ENCODE measurements at places on chromosomes 13 and 19.

GRCh38 chr19:27793128-27793643, 1419.8 kb downstream of the UQCRFS1 start:
- DNase-seq: no peak

DNA sequence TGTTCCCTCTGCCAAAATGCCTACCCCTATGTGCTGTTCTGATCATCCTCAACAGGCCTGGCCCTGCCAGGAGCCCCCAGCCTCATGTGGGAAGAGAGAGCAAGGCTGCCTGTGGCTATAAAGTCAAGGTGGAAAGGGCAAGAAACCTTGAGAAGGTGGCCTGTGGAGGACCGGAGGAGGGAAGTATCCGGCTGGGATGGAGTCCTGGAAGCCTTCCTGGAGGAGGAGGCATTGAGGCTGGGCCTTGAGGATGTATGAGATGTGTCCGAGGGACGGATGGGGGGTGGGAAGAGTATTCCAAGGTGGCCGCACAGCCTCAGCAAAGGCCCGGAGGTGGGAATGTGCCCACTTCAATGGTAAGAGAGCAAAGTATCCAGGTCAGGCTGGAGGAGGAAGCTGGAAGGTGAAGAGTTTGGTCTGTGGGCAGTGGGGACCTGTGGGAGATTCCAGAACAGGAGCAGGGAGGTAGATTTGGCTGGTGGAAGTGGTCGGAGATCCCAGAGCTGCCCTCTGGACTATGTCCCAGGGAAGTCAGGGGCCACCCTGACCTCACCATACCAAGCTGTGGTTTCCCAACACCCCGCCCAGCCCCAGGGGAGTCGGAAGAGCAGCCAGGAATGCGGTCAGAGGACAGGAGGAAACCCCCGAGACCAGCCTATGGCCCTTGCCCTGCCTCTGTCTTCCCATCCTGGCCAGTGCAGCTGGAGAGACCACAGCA, 3.0 kb upstream of the PLIN4 start:
- no peak for DNase-seq

GRCh38 chr19:39408392-39409207, 2.0 kb downstream of the ZFP36 start:
- no peak for DNase-seq

DNA sequence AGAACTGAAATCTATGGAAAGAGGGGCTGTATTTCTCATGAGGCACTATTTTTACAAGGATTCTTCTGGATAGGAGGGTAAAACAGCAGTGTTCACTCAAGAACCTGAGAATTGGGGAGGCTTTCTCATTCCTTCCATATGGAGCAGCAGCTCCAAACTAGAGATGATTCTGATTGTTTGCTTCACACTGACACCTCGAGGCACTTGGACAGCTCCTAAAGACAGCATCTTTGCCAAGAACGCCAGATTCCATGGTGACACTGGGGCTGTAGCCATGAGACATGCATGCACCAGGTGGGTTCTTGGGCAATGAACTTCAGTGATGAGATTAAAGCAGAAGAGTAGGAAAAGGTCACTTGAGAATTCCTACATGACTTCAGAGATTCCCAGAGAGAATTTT, 361.5 kb upstream of the HTR2A start:
- DNase-seq: no peak

DNA sequence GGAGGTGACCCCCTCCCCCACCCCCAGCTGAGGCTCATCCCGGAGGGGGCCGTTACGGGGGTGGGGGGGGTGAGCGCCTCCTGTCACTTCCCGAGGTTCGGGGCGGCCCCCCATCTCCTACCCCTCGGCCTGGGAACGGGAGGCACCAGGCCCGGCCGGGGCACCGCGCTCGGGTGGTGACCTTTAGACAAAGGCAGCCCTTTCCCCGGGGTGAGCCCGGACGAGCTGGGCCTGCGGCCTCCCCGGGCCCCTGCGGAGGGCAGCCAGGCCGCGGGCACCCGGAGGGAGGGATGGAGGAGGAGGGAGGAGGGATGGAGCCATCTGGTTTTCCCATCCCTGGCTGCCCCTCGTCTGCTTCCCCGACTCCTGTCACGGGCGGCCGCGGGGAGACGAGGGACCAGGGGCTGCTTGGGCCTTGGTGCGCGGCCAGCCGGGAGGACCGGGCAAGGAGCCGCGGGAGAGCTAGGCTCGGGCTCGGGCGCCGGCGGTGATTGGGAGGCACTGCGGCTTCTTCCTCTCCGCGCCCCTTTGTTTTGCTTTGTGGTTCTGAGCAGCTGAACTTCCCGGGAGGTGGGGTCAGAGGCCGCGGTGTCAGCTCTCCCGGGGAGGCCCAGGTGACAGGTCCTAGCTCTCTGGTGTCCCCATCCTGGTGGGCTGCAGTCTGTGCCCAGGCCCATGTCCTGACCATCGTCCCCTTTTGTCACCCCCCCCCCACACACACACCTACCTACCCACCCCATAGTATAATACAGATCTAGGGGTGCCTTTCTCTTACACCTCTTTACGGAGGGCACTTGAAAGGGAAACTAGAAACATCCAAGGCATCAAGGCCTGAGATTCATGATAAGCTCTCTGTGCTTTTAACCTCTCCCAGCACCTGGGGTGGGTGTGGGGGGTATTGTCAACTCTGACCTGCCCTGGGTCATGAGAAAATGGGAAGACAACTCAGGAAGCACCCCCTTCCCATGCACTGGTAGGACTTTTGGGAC, 1.3 kb downstream of the BICRA start:
- peak; percentile 13 for DNase-seq

DNA sequence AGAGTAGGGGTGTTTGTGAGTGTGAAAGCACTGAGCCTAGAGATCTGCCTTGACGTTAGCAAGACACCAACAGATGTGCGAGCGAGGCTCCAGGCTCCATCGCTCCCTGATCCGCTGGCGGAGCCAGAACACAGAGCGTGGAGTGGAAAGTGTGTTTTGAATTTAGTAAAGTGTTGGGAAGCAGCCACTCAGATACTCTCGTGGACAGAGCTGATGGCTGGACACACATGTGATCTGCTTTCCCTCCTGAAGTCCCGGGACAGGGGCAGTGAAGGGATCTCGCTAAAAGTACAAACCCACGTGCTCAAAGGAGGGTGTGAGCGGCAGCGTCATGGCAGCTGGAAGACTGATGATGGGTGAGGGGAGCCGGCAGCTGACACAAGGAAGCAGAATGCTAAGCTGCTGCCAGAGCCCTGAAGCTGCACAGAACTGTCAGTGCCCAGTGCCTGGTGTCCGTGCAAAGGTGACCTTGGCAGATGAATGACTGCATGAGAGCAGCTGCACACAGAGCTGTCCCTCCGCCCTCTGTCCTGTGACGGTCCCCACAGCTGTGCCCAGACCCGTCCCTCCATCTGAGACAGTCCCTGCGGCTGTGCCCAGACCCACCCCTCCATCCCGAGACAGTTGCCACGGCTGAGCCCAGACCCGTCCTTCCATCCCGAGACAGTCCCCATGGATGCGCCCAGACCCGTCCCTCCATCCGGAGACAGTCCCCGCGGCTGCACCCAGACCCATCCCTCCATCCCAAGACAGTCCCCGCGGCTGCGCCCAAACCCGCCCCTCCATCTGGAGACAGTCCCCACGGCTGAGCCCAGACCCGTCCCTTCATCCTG, 29.6 kb upstream of the TMEM255B start:
- DNase-seq: no peak

DNA sequence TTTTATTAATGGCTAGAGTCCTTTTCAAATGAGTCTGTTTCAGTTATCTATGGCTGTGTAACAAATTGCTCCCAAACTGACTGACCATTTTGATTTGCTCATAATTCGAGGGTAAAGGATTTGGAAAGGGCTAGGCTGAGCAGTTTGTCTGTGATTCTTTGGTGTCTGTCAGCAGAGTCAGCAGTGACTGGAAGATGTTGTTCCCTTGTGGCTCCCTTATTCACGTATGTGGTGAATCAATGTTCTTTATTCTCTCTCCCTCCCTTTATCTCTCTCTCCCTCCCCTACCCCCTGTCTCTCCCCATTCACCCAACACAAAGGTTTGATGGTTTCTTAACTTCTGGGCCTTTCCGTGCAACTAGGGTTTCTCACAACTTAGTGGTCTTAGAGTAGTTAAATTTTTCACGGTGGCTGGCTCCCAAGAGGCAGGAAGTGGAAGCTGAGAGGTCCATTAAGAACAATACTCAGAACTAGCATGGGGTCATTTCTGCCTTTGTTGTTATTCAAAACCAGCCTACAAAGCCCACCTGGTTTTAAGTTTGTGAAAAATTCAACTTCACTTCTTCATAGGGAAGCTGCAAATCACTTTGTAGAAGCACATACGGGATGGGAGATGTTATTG, 772.5 kb upstream of the SLITRK1 start:
- no peak for DNase-seq

Data from stimulated activated CD8-positive, alpha-beta memory T cell treated with anti-CD3 and anti-CD28 coated beads, Interleukin-12 subunit alpha, Interleukin-12 subunit beta, amount 100 ng/mL, for 4 hours (primary cell).